ENCODE measurements at places on chromosomes 6 and 20. TPM values are rescaled to one million over a fixed set of nuclear protein-coding genes. Genes with fewer than 3 reads are reported as not detected.

The ARFGEF3 gene
- 0.12 TPM for total RNA-seq

The TPBG gene
- total RNA-seq, result 55.1 TPM

The JARID2 gene
- total RNA-seq, result 5.2 TPM

The FKBP1A gene
- 124 TPM for total RNA-seq

The RIMS4 gene
- 0.12 TPM for total RNA-seq

The HDGFL1 gene
- not detected for total RNA-seq

The NMBR gene
- not detected for total RNA-seq

The PPP1R14C gene
- total RNA-seq, result not detected

The CRIP3 gene
- total RNA-seq, result 0.47 TPM

The CTCFL gene
- 0.23 TPM for total RNA-seq
